ENCODE measurements at places on chromosomes 7 and 10. TPM values are rescaled to one million over a fixed set of nuclear protein-coding genes. Genes with fewer than 3 reads are reported as not detected.

Gene AGMO
- total RNA-seq: not detected

Gene OPALIN
- not detected for total RNA-seq

Gene INTS1
- 57.0 TPM for total RNA-seq

Gene GSTO2
- 9.5 TPM for total RNA-seq

Gene NPY4R2
- total RNA-seq: not detected

Gene RNLS
- 6.2 TPM for total RNA-seq

Gene IFIT3
- total RNA-seq: 6.7 TPM

Gene CCDC3
- 1.5 TPM for total RNA-seq

Gene ZNF804B
- not detected for total RNA-seq

Gene ASZ1
- not detected for total RNA-seq

Gene NRG3
- not detected for total RNA-seq

Gene SLC26A5
- total RNA-seq: not detected

All from activated T-cell treated with anti-CD3 and anti-CD28 coated beads, Interleukin-2, amount 50 U/mL, for 72 hours (primary cell).